Activated CD4-positive, alpha-beta T cell treated with anti-CD3 and anti-CD28 coated beads, Interleukin-2, amount 10 ng/mL, durations not matched to agents 7 days and 5 days (primary cell): ENCODE measurements at places on chromosomes 11 and 22. TPM values are rescaled to one million over a fixed set of nuclear protein-coding genes. Genes with fewer than 3 reads are reported as not detected.
A peak's percentile ranks its signal among the peaks of the same experiment; 100 is the strongest.

GRCh38 chr22:46763051-46763705 lies 728 bp downstream of the TBC1D22A start:
- peak; percentile 41 for DNase-seq
- H3K27me3 ChIP-seq = no peaks in the 10 kb centered on the region
- peaks cover 64% of the 10 kb centered on the region for H3K4me1 ChIP-seq
- peak overlapping the region; percentile 97 for H3K4me3 ChIP-seq
- H3K36me3 ChIP-seq = peaks cover 21% of the 10 kb centered on the region

DNA sequence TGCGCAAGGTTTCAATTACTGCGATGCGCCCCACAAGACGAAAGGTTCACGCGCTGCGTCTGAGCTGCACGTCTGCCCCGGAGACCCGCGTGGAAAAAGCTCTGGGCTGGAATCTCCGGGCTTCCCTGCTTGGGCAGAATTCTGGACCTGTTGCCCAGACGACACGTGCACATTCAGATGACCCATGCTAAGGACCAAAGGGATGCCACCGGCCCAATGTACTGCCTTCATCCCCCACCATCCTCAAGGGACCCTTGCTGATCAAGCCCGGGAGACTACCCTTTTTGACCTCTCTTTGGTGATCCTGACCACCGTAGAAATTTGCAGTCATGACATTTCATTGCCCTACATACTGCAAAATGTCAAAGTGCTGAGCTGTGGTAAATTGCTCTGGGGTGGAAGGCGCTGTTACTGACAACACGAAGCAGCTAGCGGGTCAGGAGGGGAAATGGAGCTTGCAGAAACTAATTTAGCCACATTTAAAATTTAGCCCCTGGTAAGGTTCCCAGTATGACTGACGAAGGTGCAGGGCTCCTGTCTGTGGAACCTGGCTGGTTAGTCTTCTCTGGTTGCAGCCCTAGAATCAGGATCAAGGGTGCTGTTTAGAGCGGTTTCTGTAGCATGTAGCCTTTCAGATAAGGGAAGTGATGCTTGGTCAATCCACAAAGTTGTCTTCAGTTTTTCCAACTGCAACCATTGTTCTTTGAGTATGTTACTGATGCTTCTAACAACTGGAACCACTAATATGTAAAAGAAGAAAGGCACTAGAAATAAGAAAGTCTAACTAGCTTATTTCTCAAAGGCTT lies 81.9 kb downstream of the PRR5L start:
- peaks cover 37% of the 10 kb centered on the region for H3K4me1 ChIP-seq
- no peak for DNase-seq
- peaks cover 3% of the 10 kb centered on the region for H3K36me3 ChIP-seq
- peak overlapping the region; percentile 82 for H3K27ac ChIP-seq

GRCh38 chr22:29306835-29307595 lies 565 bp downstream of the GAS2L1 start:
- H3K4me1 ChIP-seq = peaks cover 37% of the 10 kb centered on the region
- peak overlapping the region; percentile 31 for H3K27ac ChIP-seq
- peak overlapping the region; percentile 73 for H3K4me3 ChIP-seq

GRCh38 chr22:25035715-25036114 lies 83.2 kb downstream of the KIAA1671 start:
- H3K27ac ChIP-seq = no peak overlapping the region
- no peaks in the 10 kb centered on the region for H3K27me3 ChIP-seq
- DNase-seq = no peak
- H3K36me3 ChIP-seq = no peaks in the 10 kb centered on the region
- H3K4me1 ChIP-seq = no peaks in the 10 kb centered on the region
- H3K4me3 ChIP-seq = no peak overlapping the region

The FOLR2 gene
- not detected for total RNA-seq

GRCh38 chr22:49959782-49960158 lies 802 bp upstream of the PIM3 start:
- peaks cover 19% of the 10 kb centered on the region for H3K36me3 ChIP-seq
- H3K4me3 ChIP-seq = peak overlapping the region; percentile 79
- DNase-seq = peak; percentile 28

GRCh38 chr11:133343951-133344350 lies 188.3 kb downstream of the OPCML start:
- H3K4me3 ChIP-seq = no peak overlapping the region
- no peaks in the 10 kb centered on the region for H3K36me3 ChIP-seq
- DNase-seq = no peak

DNA sequence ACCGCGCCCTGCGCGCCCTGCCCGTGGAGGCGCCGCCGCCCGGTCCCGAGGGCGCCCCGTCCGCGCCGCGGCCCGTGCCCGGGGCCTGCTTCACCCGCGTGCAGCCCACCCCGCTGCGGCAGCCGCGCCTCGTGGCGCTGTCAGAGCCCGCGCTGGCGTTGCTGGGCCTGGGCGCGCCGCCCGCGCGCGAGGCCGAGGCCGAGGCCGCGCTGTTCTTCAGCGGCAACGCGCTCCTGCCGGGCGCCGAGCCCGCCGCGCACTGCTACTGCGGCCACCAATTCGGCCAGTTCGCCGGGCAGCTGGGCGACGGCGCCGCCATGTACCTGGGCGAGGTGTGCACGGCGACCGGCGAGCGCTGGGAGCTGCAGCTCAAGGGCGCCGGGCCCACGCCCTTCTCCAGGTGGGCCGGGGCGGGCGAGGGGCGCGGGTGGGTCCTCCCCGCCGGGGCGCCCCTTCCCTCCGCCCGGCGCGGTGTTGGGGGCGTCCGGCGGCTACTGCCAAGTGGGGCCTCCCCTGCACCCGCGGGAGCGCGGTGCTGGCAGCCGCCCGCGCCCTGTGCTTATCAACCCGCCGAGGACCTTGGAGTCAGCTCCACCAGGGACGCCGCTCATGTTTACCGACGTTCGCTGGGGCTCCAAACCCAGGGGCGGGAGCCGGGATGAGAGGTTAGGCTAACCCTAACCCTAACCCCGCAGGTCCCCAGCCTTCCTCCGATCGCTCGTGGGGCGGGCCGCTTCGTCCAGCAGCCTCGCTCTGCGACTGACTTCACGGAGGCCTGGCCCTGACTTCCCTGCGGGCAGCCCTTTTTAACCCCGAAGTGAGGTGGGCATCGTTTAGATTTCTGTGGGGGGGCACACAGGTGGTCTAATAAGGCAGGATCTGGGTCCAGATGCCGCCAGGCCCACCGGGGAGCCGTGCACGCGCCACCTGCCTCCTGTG lies 649 bp downstream of the SELENOO start:
- no peak for DNase-seq
- no peaks in the 10 kb centered on the region for H3K27me3 ChIP-seq
- H3K4me3 ChIP-seq = peak overlapping the region; percentile 77
- peaks cover 28% of the 10 kb centered on the region for H3K4me1 ChIP-seq
